ENCODE measurements at places on chromosomes 2 and 18.
A peak's percentile ranks its signal among the peaks of the same experiment; 100 is the strongest.

DNA sequence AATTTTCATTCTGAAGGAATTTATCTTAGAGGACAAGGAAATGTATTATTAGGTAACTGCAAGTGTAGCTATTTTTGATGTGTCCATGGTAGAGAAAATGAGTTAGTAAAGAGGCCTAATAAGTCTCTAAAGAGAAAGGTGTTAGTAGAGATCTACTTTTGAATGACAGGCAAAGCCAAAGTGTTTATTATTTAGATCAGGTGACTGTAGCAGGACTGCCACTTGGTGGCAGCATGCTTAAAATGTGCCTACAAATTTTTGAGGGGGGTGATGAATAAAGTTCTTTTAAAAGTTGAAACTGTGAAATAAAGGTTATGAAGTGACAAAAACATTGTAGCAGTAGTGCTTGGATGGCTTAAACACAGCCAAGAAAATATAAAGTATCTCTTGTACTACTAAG, 421.5 kb upstream of the MEIS1 start:
- peak; percentile 4 for DNase-seq

- no peak for DNase-seq
Observed at GRCh38 chr2:31239593-31240177, 5.7 kb downstream of the EHD3 start.

DNA sequence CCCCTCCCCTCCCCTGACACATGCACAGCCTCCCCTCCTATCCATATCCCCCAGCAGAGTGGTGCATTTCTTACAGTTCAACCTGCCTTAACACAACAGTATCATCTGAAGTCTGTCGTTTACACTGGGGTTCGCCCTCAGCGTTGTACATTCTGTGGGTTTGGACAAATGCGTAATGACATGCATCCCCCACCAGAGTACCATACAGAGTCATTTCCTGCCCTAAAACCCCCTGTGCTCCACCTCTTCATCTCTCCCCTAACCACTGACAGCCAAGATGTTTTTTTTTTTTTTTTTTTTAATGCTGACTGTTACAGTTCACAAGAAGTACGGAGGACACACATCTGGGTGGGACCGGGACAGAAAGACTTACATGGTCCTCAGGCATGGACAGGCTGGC, 22.6 kb downstream of the POMC start:
- no peak for DNase-seq

DNA sequence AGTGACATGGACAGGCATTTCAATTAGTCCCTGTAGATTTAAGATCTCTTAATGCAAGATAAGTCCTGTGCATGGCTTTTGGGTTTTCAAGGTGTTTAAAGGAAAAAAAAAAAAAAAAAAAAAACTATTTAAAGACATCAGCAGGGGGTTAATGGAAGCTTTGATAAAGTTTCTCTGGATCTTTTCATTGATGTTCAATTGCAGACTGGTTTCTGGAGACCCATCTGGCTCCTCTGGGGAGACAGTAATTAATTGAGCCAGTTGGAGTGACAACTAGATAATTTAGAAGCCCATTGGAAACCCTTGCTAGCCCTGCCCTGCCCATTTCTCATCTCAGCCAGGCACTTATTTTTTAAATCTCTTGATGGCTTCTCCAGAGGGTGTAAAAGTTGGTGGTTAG, 98.7 kb downstream of the EPHA4 start:
- DNase-seq, result no peak

GRCh38 chr18:12615748-12616147, 42.2 kb downstream of the SPIRE1 start:
- no peak for DNase-seq

DNA sequence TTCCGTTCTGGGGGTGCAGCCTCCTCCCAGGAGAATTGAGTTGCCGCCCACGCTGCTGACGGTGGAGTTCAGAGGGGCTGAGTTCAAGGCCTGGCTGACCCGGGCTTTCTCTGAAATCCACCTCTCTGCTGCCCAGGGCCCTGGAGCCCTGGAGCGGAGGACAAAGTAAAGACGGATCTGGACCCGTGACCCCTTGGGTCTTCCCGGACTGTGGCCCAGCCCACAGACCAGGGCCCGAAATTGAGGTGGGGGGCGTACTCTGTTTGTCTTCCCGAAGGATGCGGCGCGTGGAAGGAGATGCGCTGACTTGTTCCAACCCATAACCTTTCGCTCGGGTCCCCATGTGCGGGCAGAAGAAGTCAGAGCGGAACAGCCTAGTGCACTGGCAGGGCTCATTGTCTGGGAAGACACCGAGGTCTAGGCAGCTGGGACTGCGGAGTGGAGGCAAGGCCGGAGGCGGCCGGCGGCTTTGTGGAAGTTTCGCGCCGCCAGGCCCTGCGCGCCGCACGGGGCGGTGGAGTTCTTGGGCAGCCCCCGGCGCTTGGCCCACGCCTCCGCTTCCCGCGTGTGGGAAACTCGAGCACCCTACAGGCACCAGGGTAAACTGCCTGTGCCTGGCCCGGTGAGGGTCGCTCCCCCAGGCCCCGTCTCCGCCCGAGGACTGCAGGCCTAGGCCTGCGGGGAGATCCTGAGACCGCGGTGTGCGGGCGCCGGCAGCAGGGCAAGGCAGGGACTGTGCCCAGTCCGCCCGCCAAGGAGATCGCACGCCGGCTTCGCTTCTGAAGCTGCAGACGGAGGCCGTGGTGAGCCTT, 9.8 kb downstream of the POU3F3 start:
- no peak for DNase-seq

- DNase-seq, result no peak
Observed at GRCh38 chr18:78813936-78814710, 165.5 kb upstream of the SALL3 start.

DNA sequence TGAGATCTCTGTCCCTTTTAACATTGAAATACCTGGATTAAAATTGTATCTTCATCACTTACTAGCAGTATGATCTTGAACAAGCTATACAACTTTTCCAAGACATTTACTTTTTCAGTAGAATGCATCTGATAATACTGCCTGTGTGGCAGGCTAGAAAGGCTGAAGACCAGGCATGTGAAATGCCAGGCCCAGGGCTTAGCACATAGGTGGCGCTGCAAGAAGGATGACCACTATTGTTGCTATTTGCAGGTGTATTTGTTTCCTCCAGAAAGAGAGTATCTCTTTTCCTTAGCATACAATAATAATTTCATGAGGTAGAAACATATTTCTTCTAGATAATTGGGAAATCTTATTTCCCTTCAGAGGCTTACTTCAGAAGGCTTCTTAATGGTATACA, 331.3 kb downstream of the THSD7B start:
- DNase-seq, result no peak

DNA sequence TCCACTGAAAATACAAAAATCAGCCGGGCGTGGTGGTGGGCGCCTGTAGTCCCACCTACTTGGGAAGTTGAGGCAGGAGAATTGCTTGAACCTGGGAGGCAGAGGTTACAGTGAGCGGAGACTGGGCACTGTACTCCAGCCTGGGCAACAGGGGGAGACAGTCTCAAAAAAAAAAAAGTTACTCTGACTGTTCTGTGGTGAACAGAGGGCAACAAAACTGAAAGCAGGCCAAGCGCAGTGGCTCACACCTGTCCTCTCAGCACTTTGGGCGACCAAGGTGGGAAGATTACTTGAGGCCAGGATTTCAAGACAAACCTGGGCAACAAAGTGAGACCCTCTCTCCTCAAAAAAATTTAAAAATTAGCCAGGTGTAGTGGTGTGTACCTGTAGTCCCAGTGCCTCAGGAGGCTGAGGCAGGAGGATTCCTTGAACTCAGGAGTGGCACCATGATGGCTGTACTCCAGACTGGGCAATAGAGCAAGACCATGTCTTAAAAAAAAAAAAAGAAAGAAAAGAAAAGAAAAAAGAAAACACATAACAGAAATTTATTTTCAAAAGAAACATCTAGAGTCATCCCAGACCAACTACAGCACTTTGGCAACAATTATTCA, 13.6 kb upstream of the RTN4 start:
- DNase-seq, result peak; percentile 43

GRCh38 chr2:143801561-143801960, 672.3 kb downstream of the ARHGAP15 start:
- no peak for DNase-seq

GRCh38 chr18:32450874-32451273, 19.8 kb downstream of the GAREM1 start:
- no peak for DNase-seq

- DNase-seq, result no peak
Observed at GRCh38 chr2:22822835-22823234, 562.1 kb upstream of the KLHL29 start.

GRCh38 chr2:56565143-56565542, 381.4 kb downstream of the CCDC85A start:
- no peak for DNase-seq

DNA sequence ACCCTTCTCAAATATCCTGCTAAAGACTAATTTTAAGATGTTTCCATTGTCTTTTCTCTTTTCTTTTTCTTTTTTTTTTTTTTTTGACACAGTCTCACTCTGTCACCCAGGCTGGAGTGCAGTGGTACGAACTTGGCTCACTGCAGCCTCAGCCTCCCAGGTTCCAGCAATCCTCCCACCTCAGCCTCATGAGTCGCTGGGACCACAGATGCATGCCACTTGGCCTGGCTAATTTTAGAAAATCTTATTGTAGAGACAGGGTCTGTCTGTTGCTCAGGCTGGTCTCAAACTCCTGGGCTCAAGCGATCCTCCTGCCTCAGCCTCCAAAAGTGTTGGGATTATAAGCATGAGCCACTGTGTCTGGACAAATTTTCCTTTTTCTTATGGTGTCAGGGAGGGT, 167.5 kb downstream of the MCFD2 start:
- DNase-seq, result no peak

DNA sequence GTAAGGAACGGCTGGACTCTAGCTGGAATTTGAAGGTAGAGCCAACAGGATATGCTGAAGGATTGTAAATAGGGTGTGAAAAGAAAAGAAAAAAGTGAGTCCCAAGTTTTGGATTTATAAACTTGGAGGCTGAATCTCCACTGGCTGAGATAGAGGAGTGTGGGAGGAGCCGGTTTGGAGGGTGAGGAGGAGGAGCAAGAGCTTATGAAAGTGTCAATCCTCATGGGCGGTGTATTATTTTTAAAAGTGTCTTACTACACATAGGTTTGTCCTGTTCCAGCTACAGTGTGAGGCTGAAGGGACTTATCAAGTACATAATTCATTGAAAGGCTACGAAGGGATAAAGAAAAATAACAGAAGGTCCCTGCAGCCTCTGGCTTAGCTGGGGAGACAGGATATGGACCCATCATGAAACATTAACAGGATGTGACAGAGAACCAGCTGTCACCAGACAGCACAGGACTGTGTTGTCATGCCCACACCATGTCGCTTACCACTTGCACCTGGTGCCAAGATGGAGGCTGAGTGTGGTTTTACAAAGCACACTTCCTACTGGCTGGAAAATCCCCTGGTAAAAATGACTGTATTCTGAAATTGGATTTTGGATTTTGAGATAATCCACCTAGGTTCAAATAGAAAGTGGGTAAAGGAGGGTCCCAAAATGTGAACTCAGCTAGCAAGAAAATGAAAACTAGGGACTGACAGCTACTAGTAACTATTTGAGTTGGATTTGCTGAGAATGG, 2.5 kb upstream of the MREG start:
- DNase-seq, result peak; percentile 26

GRCh38 chr18:7586379-7586778, 19.3 kb downstream of the PTPRM start:
- no peak for DNase-seq

DNA sequence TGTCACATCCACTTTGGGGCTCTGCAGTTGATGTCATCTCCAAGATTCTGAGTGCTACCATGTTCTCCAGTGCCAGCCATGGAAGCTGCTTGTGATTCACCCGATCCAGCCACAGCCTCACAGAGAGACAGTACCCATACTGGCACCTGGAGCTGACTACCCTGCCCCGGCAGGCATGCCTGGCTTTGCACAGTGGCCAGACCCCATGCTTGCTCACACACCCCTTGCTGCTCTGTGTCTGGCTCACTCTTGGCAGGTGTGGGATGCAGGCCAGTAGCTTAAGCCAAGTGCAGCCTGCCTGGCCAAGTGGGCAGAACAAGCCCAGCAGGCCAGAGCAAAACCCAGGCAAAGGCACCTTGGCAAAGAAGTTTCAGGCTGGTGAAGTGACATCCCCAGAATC, 828.4 kb upstream of the VRK2 start:
- DNase-seq, result no peak

- DNase-seq, result peak; percentile 30
Observed at GRCh38 chr2:36357847-36358659, 2.5 kb downstream of the CRIM1 start.

DNA sequence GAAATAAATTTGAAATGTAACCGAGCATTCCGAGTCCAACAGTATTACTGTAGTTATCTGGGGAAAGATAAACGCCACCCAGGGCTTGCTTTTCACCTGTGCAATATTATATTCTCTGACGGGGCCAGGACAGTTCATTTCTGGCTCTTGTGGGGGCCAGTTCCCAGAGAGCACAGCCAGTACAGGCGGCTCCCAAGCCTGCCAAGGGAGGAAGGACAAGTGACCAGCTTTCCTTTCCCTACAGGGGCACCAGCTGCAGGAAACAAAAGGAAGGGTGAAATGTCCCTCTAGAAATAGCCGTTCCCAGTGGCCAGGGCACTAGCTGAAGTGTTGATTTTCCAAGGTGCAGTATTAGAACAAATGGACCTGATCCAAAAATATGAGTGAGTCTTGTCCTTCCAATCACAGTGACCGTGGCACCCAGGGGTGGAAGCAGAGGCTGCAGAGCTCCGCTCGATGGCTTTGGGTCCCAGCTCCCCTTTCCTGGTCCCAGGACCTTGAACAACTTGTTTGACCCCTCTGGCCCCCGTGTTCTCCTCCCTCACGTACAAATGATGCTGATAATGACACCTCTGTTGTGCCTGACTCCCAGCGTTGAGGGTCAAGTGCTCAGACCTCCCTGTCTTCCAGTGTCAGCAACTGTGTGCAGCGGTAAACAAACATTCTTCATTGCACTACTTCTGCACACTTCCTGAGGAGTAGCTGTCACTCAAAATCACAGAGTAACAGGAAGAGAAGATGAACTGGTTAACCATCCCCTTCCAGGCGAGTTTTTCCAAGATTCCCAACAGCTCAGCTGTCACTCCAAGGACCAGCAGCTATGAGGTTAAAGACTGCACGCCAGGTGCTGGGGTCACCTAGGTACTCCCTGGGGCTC, 40.9 kb downstream of the GYPC start:
- DNase-seq, result no peak

GRCh38 chr2:128442053-128442751, 123.5 kb upstream of the HS6ST1 start:
- DNase-seq, result peak; percentile 84

DNA sequence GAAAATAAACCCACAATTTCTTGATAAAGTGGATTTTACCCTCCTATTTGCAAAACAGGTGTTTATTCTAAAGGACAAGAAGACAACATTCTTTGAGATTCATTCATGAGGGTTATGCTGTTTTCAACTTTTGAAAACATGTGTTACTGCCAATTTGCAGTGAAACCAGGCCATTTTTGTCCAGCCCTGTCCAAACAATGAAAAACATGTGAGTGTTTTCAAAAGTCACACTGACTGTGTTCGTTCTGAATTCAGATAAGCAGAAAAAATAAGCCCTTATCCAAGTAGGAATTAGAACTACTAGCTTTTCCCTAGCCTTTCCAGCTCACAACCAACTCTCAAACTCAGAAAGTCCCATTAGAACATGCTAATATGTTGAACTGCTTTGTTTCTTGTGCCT, 148.1 kb upstream of the PID1 start:
- no peak for DNase-seq

- DNase-seq, result no peak
Observed at GRCh38 chr2:98484652-98485452, 40.2 kb downstream of the INPP4A start.
